ENCODE measurements at places on chromosomes 4 and X.

DNA sequence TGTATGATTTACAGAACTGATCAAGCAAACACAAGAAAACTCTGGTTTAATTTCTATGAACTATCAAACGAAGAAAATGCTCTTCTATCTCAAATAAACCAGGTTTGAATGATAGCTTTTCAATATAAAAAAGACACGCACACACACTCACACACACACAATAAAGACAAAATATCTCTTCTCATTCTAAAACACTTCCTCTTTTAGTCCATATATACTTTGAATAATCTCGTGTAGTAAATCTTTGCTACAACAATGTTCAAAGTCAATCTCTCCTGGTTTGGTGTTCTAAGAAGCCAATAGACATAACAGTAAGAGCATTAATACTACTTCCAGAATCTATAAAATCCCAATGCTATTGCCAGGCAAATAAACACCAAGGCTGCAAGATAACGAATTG is 13.3 kb downstream of the CXCL2 start:
- DNase-seq, result no peak

DNA sequence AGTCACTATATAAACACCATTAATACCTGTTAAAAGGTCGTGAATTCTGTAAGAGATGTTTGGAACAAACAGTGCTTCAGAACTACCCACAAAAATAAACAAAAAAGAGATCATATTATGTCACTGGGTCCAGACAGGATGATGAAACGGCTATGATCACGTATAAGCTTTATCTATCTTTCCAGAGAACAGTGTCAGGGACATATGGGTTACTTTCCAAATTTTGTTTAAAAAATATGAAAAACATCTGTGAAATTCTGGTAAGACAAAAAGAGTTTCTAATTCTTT is 90.0 kb downstream of the SORBS2 start:
- no peak for DNase-seq

DNA sequence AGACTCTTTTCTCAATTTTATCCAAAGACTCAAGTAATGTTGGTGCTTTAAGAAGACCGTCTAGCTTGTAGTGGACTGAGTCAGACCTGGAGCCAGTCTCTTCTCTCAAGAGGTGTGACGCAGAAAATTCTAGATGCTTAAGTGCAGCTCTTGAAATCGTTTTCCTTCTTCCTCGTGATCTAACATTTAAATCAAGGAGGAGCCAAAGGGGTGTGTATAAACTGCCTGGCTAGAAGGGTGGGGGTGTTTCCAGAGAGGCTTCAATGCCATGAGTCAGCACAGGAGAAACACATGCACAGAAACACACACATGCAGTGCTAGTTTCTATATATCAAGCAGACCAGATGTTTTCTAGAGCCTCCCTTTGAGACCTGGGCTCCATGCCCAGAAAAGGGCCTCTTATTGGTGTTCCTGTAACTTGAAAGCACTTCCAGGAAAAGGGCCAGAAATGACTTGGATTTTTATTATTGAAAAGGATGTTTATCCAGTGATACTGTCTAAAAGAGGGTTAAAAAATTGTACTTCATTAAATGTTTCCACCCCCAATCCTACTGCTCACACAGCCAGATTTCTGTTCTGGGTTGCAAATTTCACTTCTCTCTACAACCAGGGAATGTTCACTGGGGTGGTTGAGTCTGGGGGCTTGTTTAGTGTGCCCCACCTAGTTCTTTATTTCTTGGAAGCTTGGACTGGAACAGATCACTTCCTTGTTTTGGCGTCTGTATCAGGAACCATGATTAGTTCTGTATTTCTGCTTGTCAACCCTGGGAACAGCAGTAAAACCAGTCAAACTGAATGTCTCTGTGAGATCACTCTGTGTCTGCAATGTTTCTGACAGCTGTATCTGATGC is at the start of gene CLIC2:
TSS of gene CLIC2 (minus strand) at position 129 of the 851 bp plus-strand sequence. CDS start 187 bp downstream, outside the sequence.
- no peak for DNase-seq

DNA sequence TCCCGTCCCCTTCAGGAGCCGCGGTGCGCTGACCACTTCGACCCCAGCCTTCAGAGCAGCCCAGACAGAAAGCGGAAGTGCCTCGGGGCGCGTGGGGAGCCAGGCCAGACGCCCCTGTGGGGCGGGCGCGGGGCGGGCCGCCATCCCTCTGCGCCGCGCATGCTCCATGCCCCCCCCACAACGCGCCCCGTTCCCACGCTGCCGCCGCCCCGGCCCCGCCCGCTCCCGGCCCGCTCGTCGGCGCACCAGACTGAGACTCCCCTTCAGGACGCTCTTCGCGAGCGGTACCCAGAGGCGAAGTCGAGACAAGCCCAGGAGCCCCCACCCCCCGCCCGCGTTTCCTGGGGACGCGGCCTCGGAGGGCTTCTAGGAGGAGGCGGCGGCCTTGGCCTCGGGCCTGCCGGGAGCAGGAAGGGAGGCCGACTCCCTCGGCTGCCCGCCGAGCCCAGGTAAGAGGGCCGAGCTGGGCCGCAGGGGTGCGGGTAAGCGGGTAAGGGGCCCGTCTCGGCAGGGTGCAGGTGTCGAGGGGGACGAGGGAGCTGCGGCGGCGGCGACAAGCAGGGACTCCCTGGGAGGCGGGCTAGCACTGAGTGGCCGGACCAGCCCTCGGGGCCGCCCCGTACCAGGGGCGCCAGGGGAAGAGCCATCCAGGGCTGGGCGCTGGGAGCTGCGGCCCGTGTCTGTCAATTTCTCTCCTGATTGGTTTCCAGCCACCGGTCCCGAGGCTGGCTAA is at the start of gene ZFP92:
TSS of gene ZFP92 (plus strand) at position 218 of the 733 bp plus-strand sequence. CDS start 6,851 bp downstream, outside the sequence.
- no peak for DNase-seq

DNA sequence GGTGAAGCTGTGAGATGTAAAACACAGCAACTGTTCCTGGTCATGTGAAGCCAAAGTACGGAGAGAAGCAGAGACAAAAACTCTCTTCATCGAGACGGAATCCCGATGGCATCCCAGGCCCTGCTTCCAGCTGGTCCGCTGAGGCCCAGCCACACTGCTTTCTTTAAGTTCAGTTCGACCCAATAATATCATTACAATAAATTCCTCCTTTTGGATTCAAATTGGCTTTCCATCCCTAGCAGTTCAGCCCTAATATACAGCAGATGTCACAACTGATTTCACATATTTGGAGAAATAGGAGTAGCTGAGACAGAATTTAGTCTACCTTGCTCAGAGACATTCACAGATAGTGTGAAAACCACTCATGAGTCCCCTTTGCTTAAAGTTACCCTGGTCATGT is 98.3 kb upstream of the SPRY1 start:
- DNase-seq, result no peak

DNA sequence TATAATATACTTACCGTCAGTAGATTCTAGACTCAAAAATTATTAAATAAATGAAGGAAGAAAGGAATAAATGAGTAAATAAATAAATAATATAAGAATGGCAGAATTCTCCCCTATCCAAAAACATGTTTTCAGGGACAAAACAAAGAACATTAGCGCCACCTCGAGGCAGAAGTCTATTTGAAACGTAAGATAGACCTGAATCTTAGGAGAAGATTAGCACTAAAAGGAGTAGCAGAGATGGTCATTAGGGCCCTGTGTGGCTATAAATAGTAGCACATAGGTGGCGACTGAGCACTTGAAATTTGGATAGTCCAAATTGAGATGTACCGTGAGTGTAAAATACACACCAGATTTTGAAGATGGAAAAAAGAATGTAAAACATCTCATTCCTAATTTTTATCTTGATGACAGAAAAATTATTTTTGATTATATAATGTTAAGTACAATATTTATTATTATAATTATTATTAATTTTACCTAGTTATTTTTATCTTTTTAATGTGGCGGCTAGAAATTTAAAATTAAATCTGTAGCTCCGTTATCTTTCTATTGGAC is 24.3 kb upstream of the SRD5A3 start:
- DNase-seq, result no peak

GRCh38 chr4:7708981-7709380 is 230.7 kb downstream of the AFAP1 start:
- no peak for DNase-seq

GRCh38 chr4:172995161-172995560 is 173.4 kb upstream of the GALNT7 start:
- DNase-seq, result no peak

DNA sequence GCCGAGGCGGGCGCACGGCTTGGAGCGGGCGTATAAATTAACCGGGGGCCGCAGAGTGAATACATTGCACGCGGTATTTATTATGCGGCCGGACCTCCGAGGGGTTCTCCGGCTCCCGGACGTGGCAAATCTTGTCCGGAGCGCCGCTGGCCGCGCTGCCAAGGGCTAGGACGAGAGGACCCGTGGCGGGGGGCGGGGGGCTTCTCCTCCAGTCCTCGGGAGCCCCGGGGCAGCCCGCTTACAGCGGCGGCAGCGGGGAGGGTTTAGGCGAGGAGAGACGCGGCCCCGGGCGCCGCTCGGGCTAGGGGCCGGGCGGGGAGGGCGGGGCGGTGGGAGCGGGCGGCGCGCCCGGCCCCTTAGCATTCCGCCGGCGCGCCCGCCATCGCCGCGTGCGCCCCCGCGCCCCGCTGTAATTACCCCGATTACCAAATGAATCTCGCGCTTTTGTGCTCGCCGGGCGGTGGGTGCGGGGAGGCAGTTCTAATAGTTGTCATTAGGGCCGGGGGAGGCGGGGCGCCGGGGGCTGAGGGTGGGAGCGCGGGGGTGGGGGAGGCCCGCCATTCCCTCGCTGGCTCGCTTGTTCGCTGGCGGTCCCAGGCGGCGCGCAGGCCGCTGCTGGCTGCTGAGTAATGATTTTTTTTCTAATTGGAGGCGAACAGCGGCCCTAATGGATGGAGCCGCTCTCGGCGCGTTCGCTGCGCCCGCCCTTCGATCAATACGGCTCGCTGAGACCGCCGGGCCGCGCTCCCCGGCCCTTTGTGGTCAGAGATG is 276.6 kb downstream of the BCOR start:
- no peak for DNase-seq

- DNase-seq, result no peak
Measured at GRCh38 chrX:111581086-111581485, 69.6 kb downstream of the SERTM2 start.

DNA sequence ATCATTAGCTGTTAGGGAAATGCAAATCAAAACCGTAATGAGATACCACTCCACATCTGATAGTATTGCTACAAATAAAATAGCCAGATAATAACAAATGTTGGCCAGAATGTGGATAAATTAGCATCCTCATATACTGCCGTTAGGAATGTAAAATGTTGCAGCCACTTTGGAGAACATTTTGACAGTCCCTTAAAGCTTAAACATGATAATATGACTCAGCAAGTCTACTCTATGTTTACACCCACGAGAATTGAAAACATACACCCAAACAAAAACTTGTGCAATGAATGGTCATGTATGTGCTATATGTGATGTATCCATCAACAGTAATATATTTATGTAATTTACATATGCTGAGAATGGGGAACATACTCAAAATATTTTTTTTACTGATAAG is 78.2 kb downstream of the GSTCD start:
- DNase-seq, result no peak

DNA sequence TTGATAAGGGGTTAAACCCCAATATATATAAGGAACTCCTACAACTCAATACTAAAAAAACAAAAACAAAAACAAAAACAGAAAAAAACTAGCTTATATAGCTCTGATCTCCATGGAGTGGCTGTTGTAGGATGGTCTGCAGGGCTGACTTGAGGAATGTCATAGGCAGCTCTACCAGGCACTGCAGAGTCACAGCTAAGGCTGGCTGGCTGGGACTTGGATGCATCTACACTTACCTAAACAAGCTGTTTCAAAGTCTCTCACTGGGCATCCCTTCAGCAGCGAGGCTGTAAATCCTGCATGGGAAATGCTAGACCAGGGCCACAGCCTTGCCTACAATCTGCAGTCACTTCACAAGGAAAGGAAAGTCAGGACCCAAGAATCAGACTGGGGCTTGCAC is 61.3 kb downstream of the HOPX start:
- no peak for DNase-seq

GRCh38 chr4:37245391-37245954 is 930 bp downstream of the NWD2 start:
- no peak for DNase-seq

DNA sequence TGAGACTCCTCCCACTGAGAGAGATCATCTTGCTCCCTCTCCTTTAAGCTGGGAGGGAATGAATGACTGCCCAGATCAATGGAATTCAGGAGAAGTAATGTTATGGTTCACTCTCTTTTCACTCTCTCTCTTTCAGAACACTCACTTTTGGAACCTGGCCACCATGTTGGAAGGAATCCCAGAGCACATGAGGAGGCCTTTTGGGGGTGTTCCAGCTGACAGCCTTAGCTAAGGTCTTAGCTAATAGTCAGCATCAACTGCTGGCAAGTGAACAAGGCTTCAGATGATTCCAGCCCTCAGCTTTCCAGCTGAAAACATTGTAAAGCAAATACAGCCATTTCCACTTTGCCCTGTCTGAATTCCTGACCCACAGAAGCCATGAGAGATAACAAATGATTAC is 124.0 kb upstream of the CLNK start:
- no peak for DNase-seq

DNA sequence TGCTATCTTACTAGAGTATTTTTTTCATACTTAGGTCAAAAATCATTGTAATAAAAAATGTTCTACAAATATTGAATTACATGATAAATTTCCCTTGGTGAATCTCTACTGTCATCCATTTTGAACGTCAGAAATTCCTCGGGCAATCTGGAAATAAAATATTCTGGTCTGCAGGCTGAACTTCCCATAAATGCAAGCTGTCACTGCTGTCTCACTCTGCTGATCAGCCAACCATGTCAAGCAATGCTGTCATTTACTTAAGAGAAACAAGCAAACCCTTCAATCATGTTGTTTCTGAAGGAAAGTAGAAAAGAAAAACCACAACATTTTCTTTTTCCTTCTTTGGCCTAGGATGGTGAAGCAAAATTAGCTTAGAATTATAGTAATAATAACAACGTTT is 514.2 kb upstream of the GALNT7 start:
- DNase-seq, result no peak

DNA sequence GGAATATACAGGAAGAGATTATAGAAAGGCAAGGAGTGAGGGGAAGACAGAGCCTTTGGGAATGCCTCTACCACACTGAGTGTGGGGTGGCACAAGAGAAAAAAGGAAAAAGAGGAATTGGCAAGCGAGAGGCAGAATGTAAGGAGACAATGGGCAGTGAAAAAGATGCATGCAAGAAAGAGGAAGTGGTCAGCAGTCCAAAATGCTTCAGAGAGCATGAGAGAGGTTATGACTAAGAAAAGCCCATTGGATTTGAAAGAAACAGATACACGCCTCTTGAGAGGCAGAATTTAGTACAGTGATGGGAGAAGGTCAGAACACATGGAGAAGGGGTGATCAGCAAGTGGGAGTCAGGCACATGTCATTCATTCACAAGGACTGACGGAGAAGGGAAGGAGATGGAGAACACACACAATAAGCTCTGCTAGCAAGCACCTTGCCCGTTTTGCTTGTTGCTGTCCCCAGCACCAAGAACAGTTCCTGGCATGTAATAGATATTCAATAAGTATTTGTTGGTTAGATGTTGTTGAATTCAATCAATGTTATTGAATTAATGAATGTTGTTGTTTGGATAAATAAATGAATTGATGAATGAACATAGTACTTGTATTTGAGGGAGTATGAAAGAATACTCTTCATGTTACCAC is 6.3 kb downstream of the DCHS2 start:
- DNase-seq, result no peak

Data from NK-92 treated with Interleukin-12 subunit alpha and Interleukin-12 subunit beta, amount 100 ng/mL, for 24 hours (cell line).